GDM1 (cell line): ENCODE measurements at places on chromosomes 7 and 10.

GRCh38 chr7:23450518-23450917 lies 19.8 kb downstream of the IGF2BP3 start:
- DNase-seq: no peak

DNA sequence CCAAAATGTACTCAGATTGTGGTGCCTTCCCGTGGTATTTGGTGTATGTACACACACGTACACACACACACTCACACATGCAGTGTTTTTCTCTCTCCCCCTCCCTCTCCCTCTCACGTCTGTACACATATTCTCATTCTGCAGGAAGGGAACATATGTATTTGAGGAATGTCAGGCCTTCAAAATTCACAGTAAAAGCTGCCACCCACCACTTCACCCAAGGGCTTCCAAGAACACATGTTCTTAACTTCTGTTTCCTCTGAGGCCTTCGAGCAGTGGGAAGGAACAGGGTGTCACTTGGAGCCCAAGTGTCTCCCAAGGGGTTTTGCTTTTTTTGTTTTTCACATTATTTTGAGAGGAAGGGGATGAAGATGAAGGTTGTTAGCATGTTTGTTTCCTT lies 198.9 kb downstream of the TCF7L2 start:
- no peak for DNase-seq

- no peak for DNase-seq
Measured at GRCh38 chr10:31701546-31701945, 227.1 kb downstream of the ARHGAP12 start.

DNA sequence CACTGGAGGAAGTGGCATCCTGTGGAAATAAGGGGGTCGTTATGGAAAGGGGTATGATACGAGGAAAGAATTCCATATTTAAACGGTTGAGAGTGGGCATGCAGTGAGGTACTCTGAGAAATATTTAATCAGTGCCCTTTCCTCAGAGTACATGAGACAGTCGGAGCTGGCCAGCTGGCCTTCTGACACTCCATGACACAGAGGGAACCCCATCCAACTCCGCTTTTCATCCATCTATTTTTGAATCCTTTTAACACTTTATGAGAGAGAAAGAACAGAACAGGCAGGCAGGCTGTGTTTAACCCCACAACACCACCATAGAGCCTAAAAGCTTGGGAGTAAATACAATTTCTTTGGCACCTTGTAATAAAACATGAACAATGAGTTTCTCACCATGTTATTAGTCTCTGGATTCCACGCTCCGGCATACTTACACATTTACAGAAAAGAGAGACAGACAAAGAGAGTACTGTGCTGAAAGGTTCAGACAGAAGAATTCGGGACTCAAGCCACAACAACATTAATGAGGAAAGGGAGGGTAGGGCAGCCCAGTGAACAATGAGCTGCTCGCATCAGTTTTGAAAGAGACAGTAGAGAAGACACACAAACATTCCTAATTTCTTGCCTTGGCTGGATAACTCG lies 124.2 kb upstream of the PDLIM1 start:
- DNase-seq: no peak

DNA sequence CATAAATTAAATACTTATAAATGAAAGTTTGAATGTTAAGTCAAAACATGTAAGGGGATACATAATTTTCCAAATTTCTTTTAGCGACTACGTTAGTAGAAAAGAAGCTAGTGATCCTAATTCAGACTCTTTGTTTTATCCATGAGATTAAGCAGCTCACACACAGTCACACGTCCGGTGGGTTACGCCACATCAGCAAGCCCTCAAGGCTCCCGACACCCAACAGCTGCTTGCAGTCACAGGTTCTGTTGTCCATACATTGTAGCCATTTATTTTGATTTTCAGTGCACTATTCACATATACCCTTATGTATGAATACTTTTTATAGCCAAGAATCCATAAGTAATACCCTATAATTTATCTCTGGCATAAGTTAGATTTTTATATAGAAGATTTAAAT lies 39.5 kb downstream of the XRCC2 start:
- no peak for DNase-seq

GRCh38 chr10:34018784-34019183 lies 684.3 kb upstream of the NRP1 start:
- DNase-seq: no peak

- DNase-seq: no peak
Measured at GRCh38 chr7:24898691-24899090, 81.3 kb downstream of the OSBPL3 start.

GRCh38 chr10:58435297-58435985 lies 50.2 kb downstream of the TFAM start:
- no peak for DNase-seq

DNA sequence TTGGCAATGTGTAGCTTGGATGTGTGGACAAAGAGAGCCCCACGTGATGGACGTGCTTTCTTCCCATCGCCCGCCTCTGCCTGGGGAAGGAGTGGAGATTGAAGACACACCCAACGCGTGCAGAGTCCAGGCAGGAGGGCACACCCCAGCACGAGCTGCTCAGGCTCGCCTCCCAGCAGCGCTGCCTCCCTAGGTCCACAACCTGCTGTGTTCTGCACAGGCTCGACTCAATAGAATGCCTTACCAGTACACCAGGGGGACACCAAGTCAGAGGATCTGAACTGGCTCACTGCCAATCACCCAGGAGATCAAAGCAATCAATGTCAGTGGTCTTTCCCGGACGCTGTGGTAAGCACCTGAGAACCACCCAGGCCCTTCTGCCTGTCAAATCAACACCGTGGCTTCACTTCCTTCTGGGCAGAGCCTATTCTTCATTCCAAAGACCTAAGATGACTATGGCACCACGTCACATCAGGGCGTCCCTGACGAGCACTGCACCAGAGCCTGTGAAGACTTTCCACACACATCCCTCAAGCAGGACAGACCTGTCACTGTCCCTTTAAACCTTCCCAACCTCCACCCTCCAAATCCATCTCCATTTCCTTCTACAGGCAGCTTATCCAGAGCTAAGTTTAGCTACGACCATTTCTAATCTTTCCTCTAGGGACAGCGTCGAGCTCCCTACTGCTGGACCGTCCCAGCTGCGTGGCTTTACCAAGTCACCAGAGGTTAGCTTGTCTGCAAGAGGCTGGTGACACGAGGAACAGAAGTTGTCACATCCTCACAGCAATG lies 72.3 kb downstream of the AMZ1 start:
- peak; percentile 35 for DNase-seq

DNA sequence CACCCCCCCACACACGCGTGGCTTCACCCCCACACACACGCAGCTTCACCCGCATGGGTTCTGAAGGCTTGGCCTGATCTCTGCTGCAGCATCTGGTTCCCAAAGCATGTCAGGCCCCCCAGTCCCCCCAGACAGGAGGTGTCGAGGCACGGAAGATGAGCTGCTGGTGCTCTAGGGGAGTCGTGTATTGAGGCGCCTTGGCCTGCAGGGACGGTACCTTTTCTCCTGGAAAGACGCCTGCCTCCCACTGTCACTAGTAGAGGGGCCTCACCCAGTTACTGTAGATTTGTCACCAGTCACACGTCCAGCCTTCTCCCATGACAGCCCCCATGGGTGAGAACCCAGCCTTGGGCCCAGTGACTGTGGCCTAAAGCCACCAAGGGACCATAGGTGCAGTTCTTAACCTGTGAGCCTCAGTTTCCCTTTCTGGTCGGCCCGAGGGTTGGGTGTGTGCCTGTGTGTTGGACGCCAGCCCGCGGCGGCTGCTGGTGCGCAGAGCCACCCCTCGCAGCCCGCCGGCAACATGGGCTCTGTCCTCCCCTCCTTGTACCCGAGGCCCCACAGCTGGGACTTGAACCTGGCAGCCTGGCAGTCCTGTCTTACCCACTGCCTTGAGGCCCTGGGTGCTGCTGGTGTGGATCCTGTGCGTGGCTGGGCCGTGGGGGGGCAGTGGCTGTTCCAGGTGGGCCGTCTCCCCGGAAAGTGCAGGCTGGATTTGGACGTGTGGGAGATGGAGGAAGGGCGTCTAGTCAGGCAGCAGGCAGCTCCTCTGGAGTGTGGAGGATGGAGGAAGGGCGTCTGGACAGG lies 81.7 kb downstream of the NKX6-2 start:
- no peak for DNase-seq

GRCh38 chr7:92044148-92044547 lies 90.1 kb downstream of the CYP51A1 start:
- DNase-seq: no peak

DNA sequence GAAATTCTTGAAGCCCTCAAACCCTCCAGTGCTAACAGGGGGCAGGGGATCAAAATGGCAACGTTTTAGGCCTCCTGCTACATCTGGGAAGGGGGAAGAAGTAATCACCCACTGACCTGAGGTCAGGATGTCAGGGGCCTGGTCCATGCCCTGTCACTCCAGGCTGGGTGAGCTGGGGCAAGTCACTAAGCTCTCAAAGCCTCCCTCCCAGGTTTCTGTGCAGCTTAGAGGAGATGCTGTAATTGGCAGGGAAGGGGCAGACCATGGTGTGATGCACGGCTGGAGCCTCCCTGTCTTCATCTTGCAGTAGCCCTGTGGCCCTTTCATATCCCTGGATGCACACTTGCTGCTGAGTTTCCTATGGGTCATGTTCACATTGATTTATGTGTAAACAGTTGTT lies 27.2 kb downstream of the LEP start:
- DNase-seq: no peak

DNA sequence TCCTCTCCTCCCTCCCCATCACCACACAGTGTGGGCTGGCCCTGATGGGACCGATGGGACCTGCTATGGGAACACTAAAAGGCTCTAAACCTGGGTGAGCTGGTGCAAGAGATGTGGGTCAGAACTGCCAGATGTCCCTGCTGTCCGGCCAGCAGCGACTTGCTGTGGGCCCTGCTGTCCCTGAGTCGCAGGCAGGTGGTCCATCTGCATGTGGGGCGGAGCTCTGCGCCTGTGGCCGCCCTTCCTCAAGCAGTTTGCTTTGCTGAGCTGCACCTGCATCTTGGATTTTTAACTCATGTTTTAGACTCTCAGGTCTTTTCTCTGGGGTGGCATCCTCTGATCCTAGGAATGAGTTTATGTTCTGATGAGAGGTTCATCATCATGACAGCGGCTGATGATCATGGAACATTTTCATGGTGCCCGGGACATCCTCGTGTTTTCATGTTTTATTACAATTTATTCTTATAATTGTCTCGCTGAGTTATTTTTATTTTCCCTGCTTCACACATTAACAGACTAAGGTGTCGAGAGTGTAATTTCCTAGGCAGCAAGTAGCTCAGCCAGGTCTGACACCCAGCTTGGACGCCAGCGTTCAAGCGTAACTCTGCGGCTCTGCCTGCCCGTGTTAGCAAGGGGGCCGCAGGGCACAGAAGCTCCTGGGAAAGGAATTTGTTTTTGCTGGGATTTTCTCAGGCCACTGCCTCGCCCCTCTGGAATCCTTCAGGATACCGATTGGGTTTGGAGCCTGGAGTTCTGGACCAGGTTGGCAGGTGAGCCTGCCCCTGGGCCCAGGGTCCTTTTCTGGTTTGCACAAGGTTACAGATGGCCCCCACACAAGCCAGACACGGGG lies 615.2 kb upstream of the FOXK1 start:
- no peak for DNase-seq

DNA sequence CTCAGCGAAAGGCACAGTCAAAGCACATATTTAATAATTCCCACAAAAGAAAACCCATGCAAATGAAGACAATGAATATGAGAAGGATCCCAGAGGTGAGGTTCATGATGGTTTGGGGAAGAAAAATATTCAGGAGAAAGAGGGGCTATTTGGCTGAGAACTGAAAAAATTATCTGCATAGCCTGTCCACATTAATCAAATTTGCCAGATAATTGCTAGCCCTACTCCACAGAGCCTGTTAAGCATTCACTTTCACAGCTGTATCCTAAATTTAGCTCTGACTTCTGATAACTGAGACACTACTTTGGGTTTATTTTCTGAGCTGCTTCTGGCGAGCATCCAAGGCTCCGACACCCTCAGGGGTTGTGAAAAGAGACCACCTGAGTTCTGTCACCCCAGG lies 176.2 kb downstream of the HERPUD2 start:
- no peak for DNase-seq

- DNase-seq: no peak
Measured at GRCh38 chr7:30147223-30147622, 12.4 kb downstream of the MTURN start.

- DNase-seq: no peak
Measured at GRCh38 chr7:12861070-12861469, 173.6 kb downstream of the ARL4A start.

DNA sequence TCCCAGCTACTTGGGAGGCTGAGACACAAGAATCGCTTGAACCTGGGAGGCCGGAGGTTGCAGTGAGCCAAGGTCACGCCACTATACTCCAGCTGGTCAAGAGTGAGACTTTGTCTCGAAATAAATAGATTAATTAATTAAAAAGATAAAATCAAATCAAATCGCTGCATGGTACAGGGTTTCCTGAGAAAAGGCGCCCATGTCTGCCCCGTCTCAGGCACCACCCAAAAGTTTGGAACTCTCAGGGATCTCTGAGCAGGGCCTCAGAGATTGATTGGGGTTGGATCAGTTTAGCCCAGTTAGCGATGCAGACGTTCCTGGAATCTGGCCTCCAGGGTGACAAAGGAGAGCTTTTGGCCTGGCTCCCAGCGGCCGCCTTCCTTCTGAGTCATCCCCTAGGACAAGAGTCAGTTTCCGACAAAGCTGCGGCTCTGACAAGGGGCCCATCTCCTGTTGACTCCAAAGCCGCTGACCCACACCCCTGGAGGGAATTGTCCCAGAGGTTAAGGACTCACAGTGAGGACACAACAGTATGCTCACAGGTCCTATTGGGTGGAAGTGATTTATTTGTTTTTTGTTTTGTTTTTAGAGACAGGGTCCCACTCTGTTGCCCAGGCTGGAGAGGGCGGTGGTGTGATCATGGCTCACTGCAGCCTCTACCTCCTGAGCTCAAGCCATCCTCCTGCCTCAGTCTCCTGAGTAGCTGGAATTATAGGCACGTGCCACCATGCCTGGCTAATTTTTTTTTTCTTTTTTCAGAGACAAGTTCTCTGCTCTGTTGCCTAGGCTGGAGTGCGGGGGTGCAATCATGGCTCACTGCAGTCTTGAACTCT lies 6.8 kb downstream of the ORAI2 start:
- DNase-seq: no peak

GRCh38 chr7:28717445-28718054 lies 240.6 kb downstream of the TRIL start:
- no peak for DNase-seq

DNA sequence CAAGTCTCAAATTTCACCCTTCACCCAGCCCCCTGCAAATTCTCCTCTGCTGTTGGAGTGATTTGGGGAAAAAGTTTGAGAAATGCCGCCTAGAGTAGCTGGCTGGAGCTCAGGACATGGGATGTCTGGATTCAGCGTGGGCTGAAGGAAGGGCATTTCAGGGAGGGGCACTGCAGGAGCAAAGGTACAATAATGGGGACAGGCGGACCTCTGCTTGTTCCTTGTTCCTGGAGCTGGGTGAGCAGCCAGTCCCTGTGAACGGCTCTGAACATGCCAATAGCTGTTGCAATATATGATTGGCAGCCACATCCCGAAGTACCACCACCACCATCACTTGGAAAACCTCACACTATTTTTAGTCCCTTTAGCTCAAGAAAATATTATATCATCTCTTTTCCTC lies 23.4 kb downstream of the ADRA2A start:
- DNase-seq: no peak

- DNase-seq: no peak
Measured at GRCh38 chr7:135100856-135101255, 47.0 kb upstream of the TMEM140 start.
